Testis (tissue), 5 donors: ENCODE measurements at places on chromosomes 3 and 15. TPM values are rescaled to one million over a fixed set of nuclear protein-coding genes. Genes with fewer than 3 reads are reported as not detected.

LYZL4 gene
- 15.2 TPM for total RNA-seq

PLSCR2 gene
- 6.5 TPM for total RNA-seq

LEKR1 gene
- 9.7 TPM for total RNA-seq

CADM2 gene
- 4.0 TPM for total RNA-seq

KIF15 gene
- total RNA-seq, result 26.5 TPM

CDHR4 gene
- 5.9 TPM for total RNA-seq

PARP3 gene
- 17.5 TPM for total RNA-seq

RTP3 gene
- total RNA-seq, result 1.1 TPM

CD86 gene
- 3.2 TPM for total RNA-seq

ISLR gene
- total RNA-seq, result 24.0 TPM

GOLGA6L10 gene
- total RNA-seq, result 7.2 TPM

CDAN1 gene
- 43.5 TPM for total RNA-seq

TMF1 gene
- total RNA-seq, result 37.4 TPM

TRIM59 gene
- total RNA-seq, result 9.1 TPM

ZNF502 gene
- total RNA-seq, result 13.3 TPM

COLQ gene
- total RNA-seq, result 5.4 TPM

MYH15 gene
- total RNA-seq, result 2.2 TPM

MRAS gene
- total RNA-seq, result 21.7 TPM

VPS18 gene
- 25.5 TPM for total RNA-seq

FRMD4B gene
- 17.8 TPM for total RNA-seq

LDHAL6B gene
- total RNA-seq, result 18.6 TPM

SPINT1 gene
- total RNA-seq, result 9.5 TPM

MEGF11 gene
- total RNA-seq, result 8.6 TPM

GP5 gene
- total RNA-seq, result 0.16 TPM

EXD1 gene
- total RNA-seq, result 20.7 TPM

DUOX1 gene
- total RNA-seq, result 5.3 TPM

BOC gene
- total RNA-seq, result 24.5 TPM

HYKK gene
- 8.8 TPM for total RNA-seq

TTC21A gene
- 74.3 TPM for total RNA-seq

GCNT3 gene
- total RNA-seq, result 3.0 TPM

PRRT3 gene
- 6.6 TPM for total RNA-seq

KLHL6 gene
- total RNA-seq, result 1.5 TPM

KBTBD8 gene
- 10.0 TPM for total RNA-seq

CCDC54 gene
- 33.9 TPM for total RNA-seq

INKA1 gene
- total RNA-seq, result 6.3 TPM

ILDR1 gene
- total RNA-seq, result 3.2 TPM

SLC15A2 gene
- 13.8 TPM for total RNA-seq

CHL1 gene
- total RNA-seq, result 15.4 TPM

CCDC9B gene
- total RNA-seq, result 36.8 TPM

ZBBX gene
- total RNA-seq, result 44.7 TPM

THRB gene
- 1.4 TPM for total RNA-seq

ITIH1 gene
- 1.8 TPM for total RNA-seq

PSTPIP1 gene
- 5.0 TPM for total RNA-seq

GOLGA6L9 gene
- total RNA-seq, result 20.6 TPM

OXTR gene
- 4.2 TPM for total RNA-seq

HESX1 gene
- 7.9 TPM for total RNA-seq

GPR149 gene
- 0.31 TPM for total RNA-seq

GP9 gene
- 1.4 TPM for total RNA-seq

ADAMTSL3 gene
- total RNA-seq, result 16.4 TPM
